ENCODE measurements at places on chromosomes 1 and 21. TPM values are rescaled to one million over a fixed set of nuclear protein-coding genes. Genes with fewer than 3 reads are reported as not detected.

Gene FUCA1
- 2.3 TPM for total RNA-seq

GRCh38 chr1:193104502-193104906 is 710 bp downstream of the GLRX2 start:
- no peak for DNase-seq

GRCh38 chr1:230263568-230264195 is 162.4 kb downstream of the PGBD5 start:
- DNase-seq = no peak

DNA sequence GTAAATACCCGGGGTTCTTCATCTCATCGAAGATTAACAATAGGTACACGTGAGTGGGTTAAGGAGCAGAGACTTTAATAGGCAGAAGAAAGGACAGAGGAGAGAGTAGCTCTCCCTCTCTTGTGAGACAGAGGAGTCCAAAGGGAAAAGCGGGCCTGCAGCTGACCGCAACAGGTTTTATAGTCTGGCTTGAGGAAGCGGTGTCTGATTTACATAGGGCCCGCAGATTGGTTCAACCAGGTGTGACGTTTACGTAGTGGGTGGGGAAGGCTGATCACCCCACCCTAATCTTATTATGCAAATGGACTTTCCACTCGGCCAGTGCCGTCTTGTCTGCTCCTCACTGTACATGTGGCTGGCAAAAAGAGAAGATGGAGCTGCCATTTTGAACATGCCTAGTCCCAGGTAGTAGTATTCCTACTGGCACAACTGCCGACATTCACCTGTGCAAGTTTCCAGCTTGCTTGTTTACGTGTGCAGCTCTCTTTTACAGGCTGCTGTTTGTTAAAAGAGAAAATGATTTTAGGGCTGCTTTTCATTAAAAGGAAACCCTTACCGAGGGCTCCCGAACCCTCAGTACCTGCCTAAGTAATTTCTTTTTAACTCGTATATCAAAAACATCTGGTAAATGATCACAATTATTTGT is 10.6 kb downstream of the CDC14A start:
- DNase-seq = no peak

Gene TLR5
- 2.4 TPM for total RNA-seq

Data from SJSA1 (cell line).